ENCODE measurements at places on chromosomes 12 and 14.

DNA sequence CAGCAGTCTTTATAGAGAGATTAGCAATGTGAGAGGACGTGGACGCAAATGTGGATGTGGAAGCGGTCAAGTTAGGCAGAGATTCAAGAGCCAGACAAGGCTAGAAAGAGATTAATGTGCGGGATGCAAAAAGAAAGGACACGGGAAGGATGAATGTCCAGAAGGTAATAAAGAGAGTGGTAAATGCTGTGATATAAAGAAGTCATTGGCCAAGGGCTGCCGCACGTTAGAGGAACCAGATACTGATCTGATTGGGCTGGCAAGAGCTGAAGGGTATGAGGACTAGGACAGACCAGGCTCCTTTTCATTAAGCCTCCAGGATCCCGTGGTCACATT is 59.5 kb downstream of the DHRS2 start:
- DNase-seq, result no peak

- no peak for DNase-seq
These were observed 403.8 kb downstream of the DAD1 start for GRCh38 chr14:22185191-22185590.

- DNase-seq, result peak; percentile 18
These were observed 280.9 kb upstream of the FLRT2 start for GRCh38 chr14:85248881-85249635.

GRCh38 chr12:108717243-108717642 is 14.1 kb downstream of the CORO1C start:
- DNase-seq, result no peak

DNA sequence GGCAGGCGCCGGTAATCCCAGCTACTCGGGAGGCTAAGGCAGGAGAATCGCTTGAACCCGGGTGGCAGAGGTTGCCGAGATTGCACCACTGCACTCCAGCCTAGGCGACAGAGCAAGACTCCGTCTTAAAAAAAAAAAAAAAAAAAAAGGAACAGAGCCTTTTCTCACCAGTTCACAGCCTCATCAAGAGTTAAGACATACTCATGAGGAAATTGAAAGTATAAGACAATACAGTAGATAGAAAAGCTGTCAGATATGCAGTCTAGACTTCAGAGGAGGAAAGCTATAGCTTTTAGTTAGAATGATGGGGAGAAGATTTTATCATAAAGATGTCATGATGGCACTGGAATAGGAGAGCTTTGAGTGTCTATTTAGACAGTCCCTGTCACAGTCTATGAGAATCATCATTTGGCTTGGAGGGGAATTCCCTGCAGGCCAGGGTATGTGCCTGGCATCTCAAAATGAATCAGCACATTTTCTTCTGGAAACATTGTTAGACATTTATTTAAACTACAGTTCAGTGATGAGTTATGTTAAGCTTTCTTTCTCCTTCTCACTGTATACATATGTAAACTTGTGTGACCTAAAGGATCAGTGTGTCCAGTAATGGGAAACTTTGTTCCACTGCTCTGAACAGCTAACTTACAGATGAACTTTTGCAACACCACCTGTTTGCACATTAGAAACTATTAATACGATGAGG is 2.9 kb upstream of the RAB35 start:
- DNase-seq, result no peak

DNA sequence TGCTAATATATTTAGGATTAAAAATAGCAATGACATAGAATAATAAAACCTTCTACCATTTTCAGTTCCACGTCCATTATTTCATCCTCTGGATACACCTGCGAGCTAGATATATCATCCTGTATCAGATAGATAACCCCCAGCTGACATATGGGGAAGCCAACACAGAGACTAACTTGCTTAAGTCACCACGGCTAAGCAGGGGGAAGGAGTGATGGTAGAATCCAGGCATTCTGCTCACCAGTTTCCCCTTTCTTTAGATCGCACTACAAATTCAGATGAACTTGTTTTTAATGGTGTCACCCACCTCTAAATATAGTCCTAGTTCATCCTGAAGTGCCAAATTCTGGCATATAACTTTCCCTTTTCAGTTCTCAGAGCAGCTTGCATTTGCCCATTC is 110.1 kb downstream of the TXNDC16 start:
- DNase-seq, result no peak

DNA sequence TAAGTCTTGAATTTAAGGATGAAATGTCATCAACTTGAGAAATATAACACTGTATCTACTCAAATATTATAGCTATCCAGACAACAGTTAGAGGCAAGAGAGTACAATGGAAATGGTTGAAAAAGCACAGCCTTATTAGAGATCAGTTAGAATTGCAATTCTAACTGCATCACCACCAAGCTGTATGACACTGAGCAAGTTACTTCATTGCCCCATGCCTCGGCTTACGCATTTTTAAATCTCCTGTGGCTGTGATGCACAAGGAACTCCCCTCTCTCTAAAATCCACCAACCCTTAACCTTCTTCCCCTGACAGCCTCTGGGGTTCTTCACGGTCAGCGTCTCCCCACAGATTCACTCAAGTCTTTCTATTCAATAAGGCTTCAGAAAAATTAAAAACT is 75.1 kb downstream of the MED13L start:
- peak; percentile 32 for DNase-seq

- no peak for DNase-seq
These were observed 612.0 kb downstream of the FLRT2 start for GRCh38 chr14:86141966-86142365.

- DNase-seq, result peak; percentile 33
These were observed 72.6 kb downstream of the LRP6 start for GRCh38 chr12:12194206-12194605.

GRCh38 chr12:121713257-121713777 is 765 bp downstream of the TMEM120B start:
- DNase-seq, result no peak

- no peak for DNase-seq
These were observed 44.7 kb downstream of the TMEM117 start for GRCh38 chr12:43880547-43880946.

DNA sequence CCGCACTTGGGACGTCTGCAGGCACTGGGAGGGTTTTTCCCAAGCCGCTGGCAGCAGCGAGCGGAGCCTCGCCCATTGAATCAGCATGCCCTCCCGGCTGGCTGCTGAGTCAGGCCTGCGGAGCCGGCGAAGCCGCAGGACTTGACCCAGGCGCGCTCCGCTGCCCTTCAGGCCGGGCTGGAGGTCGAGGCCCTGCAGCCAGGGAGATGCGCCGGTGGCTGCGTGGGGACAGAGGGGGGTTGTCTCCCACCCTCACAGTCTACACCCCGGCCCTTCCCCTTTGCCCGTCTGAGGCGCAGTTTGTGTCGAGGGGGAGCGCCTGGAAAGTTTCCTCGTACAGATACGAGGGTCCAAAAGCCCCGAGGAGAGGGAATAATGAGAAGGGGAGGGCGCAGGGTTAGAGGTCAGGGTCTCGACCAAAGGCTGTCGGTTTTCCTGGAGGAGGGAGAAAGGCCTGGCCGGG is 759 bp upstream of the KLC1 start:
- DNase-seq, result peak; percentile 72

GRCh38 chr14:72169521-72169920 is 237.3 kb downstream of the RGS6 start:
- no peak for DNase-seq

- no peak for DNase-seq
These were observed 94.4 kb downstream of the PPP2R5C start for GRCh38 chr14:101855958-101856357.

DNA sequence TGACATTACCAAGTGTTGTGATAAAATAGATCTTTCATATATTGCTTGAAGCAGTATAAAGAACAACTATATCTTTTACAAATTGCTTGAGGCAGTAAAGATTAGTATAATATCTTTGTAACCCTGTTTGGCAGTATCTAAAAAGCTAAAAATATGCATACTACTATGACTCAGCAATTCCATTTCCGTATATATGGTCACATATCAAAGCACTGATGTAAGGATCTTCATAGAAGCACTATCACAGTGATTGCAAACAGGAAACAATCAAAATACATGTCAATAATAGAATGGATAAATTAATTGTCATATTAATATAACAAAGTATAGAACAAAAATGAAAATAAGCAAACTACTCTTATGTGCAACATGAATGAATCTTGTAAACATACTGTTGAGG is 158.4 kb upstream of the IGF1 start:
- no peak for DNase-seq

DNA sequence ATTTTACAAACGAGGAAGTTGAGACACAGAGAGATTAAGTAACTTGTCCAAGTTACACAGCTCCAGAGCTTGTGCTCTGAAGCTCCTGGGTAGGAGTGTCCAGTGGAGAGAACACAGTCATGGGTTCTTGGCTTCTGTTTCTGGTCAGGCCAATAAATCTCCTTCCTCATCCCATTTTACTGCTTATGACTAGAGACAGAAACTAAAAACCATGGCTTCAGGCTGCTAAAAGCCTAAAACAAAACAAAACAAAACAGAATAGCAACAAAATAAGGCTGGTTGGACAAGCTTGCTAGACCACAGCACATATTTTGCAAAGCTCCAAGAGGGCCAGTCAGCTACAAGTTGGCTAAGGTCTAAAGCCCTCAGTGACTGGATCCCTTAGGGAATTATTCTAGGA is 49.8 kb downstream of the PTGER2 start:
- DNase-seq, result peak; percentile 57

- DNase-seq, result no peak
These were observed 84.2 kb downstream of the AVPR1A start for GRCh38 chr12:63066782-63067181.

DNA sequence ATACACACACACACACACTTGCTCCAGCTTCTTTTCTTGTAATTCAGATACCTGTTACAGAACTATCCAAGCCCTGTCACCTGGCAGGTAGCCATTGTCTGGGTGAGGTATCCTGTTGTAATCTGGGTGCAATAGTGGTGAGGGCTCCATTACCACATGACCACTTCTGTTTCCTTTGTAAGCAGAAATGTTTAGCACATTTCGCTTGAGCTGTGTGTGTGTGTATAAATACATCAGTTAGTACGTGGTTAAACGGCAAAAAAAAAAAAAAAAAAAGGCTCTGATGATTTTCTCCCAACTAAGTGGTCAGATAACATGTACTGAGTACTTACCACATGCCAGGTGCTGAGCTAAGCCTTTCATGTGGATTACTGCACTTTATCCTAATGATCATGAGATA is 129.3 kb upstream of the SSTR1 start:
- no peak for DNase-seq

DNA sequence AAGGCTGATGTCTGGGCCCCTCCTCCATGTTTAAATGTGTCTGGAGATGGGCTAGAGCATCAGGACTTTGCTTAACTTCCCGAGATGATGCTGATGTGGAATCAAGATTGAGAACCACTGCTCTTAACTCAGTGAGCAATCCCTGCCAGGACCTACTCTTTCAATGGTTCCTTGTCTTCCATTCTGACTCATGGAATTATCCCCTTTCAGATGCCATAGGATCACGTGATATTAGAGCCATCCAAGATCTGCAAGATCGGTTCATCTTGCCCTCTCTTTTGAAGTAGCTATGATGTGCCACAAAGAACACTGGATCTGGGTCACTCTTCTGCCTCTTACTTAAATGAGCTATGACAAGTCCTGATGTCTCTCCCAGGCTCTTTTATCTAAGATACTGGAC is 96.8 kb downstream of the EXOC5 start:
- DNase-seq, result no peak

DNA sequence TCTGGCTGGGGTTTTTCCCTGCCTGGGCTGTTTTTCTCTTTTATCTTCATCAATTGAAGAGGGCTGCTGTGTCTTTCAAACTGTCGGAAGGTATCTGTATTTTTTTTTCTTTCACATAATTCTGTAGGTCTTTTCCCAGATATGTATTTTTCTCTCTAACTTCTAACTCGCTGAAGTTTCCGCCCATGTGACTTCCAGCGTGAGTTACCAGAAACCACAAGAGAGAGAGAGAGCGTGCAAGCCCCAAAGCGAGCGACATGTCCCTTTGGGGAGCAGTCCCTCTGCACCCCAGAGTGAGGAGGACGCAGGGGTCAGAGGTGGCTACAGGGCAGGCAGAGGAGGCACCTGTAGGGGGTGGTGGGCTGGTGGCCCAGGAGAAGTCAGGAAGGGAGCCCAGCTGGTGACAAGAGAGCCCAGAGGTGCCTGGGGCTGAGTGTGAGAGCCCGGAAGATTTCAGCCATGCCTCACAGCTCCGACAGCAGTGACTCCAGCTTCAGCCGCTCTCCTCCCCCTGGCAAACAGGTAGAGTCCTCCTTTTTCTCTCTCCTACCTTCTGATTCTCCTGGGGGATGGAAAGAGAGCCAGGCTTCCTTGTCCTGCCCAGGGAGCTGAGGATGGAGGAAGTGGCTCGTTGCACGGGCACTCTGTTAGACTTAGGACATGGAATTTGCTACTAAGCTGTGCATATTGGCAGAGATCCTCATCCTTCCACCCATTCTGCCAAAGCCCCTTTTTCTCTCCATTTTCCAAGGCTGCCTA is at the start of gene BATF:
BATF (plus strand) TSS at position 246 of the 759 bp plus-strand sequence; CDS start at position 460, 214 bp downstream.
- DNase-seq, result no peak

DNA sequence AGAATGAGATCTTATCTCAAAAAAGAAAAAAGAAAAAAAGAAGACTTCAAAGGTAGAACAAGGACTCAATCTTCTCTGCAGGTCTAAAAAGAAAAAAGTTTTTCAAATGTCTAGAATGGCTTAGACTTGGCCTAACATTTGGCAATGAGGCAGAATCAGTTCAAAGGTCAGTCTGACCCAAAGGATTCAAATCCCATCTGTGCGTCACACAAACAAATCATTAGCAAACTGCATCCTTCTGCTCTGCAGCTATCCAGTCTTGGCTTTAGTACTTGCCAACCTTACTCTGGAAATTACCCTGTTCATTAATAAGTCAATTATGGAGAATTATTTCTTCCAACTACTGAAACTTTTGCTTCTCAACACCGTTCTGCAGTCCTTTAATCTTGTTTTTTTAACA is 3.1 kb downstream of the YAF2 start:
- DNase-seq, result no peak

DNA sequence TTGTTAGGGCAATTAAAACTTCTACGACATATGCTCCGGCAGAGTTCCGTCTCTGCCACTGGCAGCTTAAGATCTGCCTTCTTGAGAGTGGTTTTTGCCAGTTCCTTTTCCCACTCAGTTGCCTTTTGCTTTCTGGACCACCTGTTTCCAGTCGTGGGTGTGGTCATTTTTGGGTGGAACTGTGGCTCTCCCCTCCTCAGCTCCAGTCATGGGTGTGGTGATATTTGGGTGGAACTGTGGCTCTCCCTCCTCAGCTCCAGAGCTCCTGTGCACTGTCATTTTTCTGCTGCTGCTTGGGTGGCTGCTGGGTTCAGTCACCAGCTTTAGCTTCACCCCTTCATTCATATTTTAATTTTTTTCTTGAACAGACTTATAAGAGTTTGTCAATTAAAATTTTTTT is 25.3 kb downstream of the WDR20 start:
- no peak for DNase-seq

- no peak for DNase-seq
These were observed 65.6 kb upstream of the FERMT2 start for GRCh38 chr14:53016491-53016890.

GRCh38 chr12:127677537-127678131 is 589.3 kb upstream of the TMEM132C start:
- DNase-seq, result peak; percentile 62

DNA sequence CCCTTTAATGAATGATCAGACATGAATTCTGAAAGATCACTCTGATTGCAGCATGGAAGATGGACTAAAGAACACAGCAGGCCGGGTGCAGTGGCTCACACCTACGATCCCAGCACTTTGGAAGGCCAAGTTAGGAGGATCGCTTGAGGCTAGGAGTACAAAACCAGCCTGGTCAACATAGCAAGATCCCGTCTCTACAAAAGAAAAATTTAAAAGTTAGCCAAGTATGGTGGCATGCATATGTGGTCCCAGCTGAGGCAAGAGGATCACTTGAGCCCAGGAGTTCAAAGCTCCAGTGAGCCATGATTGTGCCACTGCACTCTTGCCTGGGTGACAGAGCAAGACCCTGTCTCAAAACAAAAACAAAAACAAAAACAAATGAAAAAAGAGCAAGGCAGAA is 35.1 kb downstream of the SENP1 start:
- no peak for DNase-seq
